HCT116 (cell line): ENCODE measurements at places on chromosomes 1 and 21. TPM values are rescaled to one million over a fixed set of nuclear protein-coding genes. Genes with fewer than 3 reads are reported as not detected.
A peak's percentile ranks its signal among the peaks of the same experiment; 100 is the strongest.

The ASPM gene
- total RNA-seq: 29.9 TPM

The VANGL2 gene
- total RNA-seq: 1.1 TPM

The C1QB gene
- total RNA-seq: 0.32 TPM

The C1QA gene
- total RNA-seq: 0.91 TPM

The ANGPTL3 gene
- total RNA-seq: 0.07 TPM

DNA sequence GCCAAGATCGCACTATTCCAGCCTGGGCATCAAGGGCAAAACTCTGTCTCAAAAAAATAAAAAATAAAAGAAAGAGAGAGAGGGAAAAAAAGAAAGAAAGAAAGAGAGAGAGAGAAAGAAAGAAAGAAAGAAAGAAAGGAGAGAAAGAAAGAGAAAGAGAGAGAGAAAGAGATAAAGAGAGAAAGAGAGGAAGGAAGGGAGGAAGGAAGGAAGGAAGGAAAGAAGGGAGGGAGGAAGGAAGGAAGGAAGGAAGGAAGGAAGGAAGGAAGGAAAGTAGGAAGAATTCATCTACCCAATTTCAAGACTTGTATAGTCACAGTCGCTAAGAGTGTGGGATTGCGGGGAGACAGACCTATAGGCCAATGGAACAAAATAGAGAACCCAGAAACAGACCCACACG is 290.6 kb downstream of the NPHP4 start:
- H3K27ac ChIP-seq: no peak overlapping the region
- no peaks in the 10 kb centered on the region for H3K4me1 ChIP-seq
- H3K27me3 ChIP-seq: peaks cover 14% of the 10 kb centered on the region; the same call in 1 of the 2 replicates
- no peaks in the 10 kb centered on the region for H3K36me3 ChIP-seq
- no peak overlapping the region for H3K4me3 ChIP-seq

- no peaks in the 10 kb centered on the region for H3K27me3 ChIP-seq
- H3K4me3 ChIP-seq: no peak overlapping the region
- no peak overlapping the region for H3K27ac ChIP-seq
- no peaks in the 10 kb centered on the region for H3K36me3 ChIP-seq
- DNase-seq: no peak
Observed at GRCh38 chr1:169298441-169298840, 69.2 kb downstream of the NME7 start.

DNA sequence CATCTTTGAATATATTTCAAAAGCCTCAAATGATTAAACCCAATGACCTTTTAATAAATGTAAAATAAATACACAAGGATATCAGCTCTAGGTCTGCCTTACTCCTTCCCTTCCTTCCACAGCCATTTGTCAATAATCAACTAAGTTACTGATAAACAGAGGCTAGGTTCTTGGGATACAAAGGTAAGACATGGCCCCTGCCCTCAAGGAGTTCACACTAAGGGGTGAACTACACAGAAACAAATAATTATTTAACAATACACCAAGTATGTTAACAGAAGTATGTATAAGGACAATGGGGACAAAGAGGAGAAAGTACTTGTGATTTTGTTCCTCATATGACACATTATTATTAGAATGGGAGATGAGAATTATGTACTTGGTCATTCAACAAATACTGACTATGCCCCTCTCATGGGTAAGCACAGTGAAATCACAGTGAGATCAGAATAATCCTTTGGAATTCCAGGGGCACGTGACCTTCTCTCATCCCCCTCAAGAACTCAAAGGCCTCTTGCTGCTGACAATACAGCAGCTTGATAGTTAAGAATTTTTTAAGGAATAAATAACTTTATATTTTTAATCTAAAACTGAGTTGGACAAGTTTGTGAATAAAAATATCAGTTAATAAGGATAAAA is 40.2 kb downstream of the ATP1B1 start:
- no peak overlapping the region for H3K4me3 ChIP-seq
- H3K27ac ChIP-seq: no peak overlapping the region
- DNase-seq: no peak

DNA sequence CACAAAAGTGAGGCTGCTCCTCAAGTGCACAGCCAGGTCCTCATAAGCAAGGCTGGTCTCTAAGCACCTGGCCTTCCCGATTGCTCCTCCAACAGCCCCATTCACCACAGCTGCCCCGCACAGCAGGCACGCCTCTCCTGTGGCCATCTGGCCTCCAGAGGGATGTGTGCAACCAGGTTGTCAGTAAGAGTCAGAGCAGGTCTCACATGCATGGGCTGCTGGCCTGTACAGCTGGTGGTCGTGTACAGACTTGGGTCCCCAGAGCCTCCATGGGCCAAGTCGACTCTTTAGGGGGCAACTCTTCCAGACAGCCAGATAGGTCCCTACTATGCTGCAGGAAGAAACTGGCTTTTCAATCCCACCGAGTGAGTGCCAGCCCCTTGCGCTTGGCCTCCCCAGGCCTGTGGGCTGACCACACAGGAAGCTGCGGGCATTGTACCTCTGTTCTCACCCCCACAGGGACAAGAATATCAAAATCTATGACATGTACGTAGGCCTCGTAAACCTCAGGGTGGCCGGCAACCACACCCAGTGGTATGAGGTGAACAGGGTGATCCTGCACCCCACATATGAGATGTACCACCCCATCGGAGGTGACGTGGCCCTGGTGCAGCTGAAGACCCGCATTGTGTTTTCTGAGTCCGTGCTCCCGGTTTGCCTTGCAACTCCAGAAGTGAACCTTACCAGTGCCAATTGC is 1.4 kb downstream of the PRSS38 start:
- no peaks in the 10 kb centered on the region for H3K27me3 ChIP-seq
- no peak for DNase-seq

- peaks cover 36% of the 10 kb centered on the region for H3K4me1 ChIP-seq
- DNase-seq: no peak
- peak overlapping the region; percentile 91 for H3K27ac ChIP-seq
- H3K36me3 ChIP-seq: no peaks in the 10 kb centered on the region
- H3K4me3 ChIP-seq: peak overlapping the region; percentile 89
Observed at GRCh38 chr21:36321325-36322082, 1.5 kb downstream of the MORC3 start.

- H3K36me3 ChIP-seq: no peaks in the 10 kb centered on the region
- no peak overlapping the region for H3K4me3 ChIP-seq
- DNase-seq: no peak
- no peak overlapping the region for H3K27ac ChIP-seq
Observed at GRCh38 chr1:162720996-162721395, 69.5 kb upstream of the HSD17B7 start.

DNA sequence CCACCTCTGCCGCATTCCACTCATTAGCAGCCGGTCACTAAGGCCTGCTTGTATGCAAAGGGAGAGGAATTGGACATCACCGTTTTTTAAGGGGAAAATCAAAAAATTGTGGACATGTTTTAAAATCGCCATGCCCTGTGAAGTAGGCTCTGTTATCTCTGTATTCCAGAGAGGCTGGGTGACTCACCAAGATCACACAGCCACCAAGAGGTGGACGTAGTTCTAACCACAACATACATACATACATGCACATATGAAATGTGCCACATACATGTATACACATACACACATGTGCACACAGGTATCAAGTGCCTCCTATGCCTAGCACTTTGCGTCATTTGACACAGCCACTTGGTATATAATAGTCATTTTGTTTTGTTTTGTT is 16.0 kb upstream of the ZSCAN20 start:
- DNase-seq: no peak
- no peaks in the 10 kb centered on the region for H3K36me3 ChIP-seq
- no peaks in the 10 kb centered on the region for H3K27me3 ChIP-seq

DNA sequence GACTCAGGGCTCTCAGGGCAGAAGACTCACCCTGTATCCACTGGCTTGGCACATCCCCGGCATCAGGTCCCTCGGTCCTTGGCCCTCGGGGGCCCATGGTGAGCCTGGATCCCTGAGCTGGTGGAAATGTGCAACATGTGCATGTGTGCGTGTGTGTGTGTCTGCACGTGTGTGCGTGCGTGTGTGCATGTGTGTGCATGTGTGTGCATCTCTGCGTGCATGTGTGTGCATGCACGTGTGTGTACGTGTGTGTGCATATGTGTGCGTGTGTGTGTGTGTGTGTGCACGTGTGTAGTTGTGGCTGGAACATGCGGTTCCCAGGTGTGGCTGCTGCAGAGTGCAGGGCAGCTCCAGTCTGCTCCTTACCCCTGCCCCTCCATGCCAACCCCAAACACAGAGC is 51.3 kb downstream of the UMODL1 start:
- peaks cover 15% of the 10 kb centered on the region; the same call in 1 of the 2 replicates for H3K27me3 ChIP-seq
- no peak overlapping the region for H3K4me3 ChIP-seq
- H3K27ac ChIP-seq: no peak overlapping the region
- H3K36me3 ChIP-seq: no peaks in the 10 kb centered on the region

GRCh38 chr1:59549066-59549837 is 252.4 kb downstream of the FGGY start:
- DNase-seq: no peak
- H3K27ac ChIP-seq: no peak overlapping the region
- H3K4me3 ChIP-seq: no peak overlapping the region
- H3K27me3 ChIP-seq: no peaks in the 10 kb centered on the region
- no peaks in the 10 kb centered on the region for H3K4me1 ChIP-seq
- no peaks in the 10 kb centered on the region for H3K36me3 ChIP-seq

GRCh38 chr1:71031426-71031825 is 16.2 kb downstream of the PTGER3 start:
- no peak for DNase-seq
- H3K27ac ChIP-seq: no peak overlapping the region
- no peaks in the 10 kb centered on the region for H3K36me3 ChIP-seq
- H3K4me1 ChIP-seq: no peaks in the 10 kb centered on the region
- no peak overlapping the region for H3K4me3 ChIP-seq
- peaks cover 64% of the 10 kb centered on the region for H3K27me3 ChIP-seq

- peak overlapping the region; percentile 46 for H3K27ac ChIP-seq
- no peaks in the 10 kb centered on the region for H3K27me3 ChIP-seq
- no peaks in the 10 kb centered on the region for H3K36me3 ChIP-seq
- peak overlapping the region; percentile 30 for H3K4me3 ChIP-seq
- DNase-seq: peak; percentile 12
Observed at GRCh38 chr1:31669786-31670592, 25.3 kb upstream of the PEF1 start.
